ENCODE measurements at places on chromosomes 12 and 14.

- no peak for DNase-seq
Observed at GRCh38 chr14:102579696-102580549, 12.5 kb upstream of the RCOR1 start.

DNA sequence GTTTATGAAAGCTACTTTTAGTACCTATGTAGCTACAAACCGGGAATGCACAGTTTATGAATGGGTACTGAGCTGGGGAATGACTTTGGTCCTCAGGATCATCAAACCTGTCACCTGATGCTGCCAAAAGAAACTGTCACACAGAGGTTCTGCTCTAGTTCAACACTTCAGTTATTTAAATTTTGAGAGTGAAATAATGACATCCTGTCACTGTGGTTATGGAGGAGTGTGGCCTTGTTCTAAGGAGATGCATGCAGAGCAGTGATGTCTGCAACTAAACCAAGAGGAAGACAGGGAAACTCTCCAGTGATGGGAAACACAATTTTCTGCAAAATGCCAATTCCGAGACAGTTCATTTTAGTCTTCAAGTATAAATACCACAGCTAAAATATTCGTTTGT is 4.8 kb upstream of the AEBP2 start:
- no peak for DNase-seq

GRCh38 chr14:95319312-95320077 is at the start of gene CLMN:
Gene CLMN (minus strand): TSS chr14:95319908. CDS start chr14:95319792, 116 bp downstream.
- DNase-seq: peak; percentile 33

DNA sequence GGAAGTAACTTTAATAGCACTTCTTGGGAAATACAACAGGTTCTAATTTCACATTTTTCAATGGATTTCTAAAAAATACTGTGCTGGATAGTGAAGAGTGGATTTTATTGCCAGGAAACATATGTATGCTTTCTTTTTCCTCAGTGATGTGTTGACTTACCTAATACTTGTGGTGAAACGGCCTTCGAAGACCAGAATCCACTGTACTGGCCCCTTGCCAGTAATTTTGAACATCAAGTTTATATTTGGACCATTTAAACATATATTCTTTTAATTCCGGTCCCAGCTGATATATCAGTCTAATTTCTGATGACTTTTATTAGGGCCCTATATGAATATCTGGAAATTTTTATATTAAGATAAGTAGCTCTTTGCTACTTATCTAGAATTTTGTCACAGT is 1.8 kb downstream of the MSRB3 start:
- no peak for DNase-seq

DNA sequence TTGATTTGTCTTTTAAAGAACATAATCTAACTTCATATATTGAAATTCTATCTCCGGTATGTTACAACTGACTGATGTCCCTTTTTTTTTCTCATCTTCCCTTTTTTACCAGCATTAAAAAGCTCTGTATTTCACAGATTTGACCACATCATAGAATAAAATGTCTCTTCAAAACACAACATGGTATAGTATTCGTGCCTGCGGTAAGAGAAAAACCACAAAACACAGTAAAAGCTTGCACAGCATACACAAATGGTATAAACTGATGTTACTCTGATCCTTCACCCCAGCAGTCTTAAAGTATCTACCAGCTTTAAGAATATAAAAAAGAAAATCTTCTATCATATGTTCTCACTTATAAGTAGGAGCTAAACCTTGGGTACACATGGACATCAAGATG is 83.4 kb downstream of the HECTD1 start:
- no peak for DNase-seq

- DNase-seq: no peak
Observed at GRCh38 chr12:51449580-51450246, 25.1 kb downstream of the SLC4A8 start.

- no peak for DNase-seq
Observed at GRCh38 chr14:98633380-98633779, 638.6 kb downstream of the BCL11B start.

GRCh38 chr12:76674669-76675315 is 89.1 kb upstream of the ZDHHC17 start:
- DNase-seq: no peak

GRCh38 chr12:2358986-2359658 is 306.3 kb downstream of the CACNA1C start:
- no peak for DNase-seq

DNA sequence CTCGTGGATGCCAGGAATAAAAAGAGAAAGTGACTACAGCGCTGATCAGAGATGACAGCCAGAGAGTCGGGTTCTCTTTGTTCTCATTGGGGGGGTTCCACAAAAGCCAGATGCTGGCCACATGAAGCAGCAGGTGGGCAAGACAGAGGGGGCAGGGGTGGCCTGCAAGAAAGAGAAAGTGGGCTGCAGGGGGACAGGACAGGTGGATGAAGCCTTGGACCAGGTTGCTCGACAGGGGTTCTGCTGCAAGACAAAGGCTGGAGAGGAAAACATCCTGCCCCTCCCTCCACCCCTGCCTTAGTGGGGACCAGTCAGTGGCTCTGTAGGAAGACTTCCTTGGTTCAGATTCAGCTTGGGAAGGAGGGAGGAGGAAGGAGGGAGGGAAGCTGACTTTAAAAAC is 126.2 kb downstream of the KSR2 start:
- no peak for DNase-seq

- no peak for DNase-seq
Observed at GRCh38 chr14:102407258-102407657, 44.5 kb downstream of the TECPR2 start.

DNA sequence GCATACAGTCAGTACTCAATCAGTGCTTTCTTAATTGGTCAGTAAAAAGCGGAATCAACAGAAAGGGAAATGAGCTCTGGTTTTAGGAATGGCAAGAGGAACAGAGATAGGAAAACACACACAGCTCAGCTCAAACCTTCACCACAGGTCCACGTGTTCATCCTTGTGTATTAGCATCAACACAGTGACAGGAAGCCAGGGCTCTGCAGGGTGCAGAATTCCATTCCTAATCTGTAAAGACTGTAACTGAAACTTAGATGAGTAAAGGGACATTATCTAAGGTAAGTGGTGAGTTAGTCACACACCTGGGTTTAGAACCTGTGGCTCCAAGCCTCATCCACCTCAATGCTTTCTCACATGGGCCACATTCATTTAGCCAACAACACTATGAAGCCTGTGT is 1242.2 kb upstream of the TMEM132C start:
- no peak for DNase-seq

- no peak for DNase-seq
Observed at GRCh38 chr12:51653431-51653830, 62.4 kb downstream of the SCN8A start.

GRCh38 chr12:32644431-32644830 is 34.7 kb upstream of the DNM1L start:
- DNase-seq: no peak

GRCh38 chr14:91466192-91466591 is 43.9 kb downstream of the PPP4R3A start:
- no peak for DNase-seq

DNA sequence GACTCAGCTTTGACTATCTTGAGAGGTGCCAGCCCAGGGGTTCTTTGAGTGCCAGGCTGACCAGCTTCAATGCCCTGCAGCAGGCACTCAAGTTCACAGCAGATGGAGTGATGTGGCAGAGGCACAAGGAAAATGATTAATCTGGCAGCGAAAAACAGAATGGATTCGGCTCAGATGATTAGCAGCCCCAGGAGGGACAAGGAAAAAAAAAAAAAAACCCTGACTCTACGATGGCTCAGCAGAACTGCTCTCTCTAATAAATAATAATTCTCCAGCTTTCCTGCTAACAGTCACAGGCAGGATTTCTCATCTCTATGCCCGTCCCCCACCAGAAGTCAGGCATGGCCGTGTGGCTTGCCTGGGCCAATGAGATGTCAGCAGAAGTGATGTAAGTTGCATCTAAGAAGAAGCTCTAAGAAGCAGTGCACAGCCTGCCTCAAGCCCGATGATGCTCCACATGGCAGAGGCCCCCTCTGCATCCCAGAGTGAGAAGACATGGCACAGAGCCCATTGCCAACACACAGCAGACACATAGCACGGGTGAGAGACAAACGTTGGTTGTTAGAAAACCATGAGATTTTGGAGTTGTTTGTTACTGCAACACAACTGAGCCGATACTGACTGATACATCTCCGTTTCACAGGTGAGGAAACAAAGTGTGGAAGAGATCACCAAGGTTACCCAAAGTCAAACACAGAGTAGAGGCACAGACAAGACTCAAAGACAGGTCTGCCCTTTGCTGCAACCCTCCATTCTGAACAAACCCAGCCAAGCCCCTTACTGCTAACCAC is 111.0 kb downstream of the SCARB1 start:
- DNase-seq: no peak

GRCh38 chr14:26522967-26523366 is 74.9 kb downstream of the NOVA1 start:
- DNase-seq: no peak

- DNase-seq: no peak
Observed at GRCh38 chr12:60684988-60685655, 1089.3 kb downstream of the SLC16A7 start.

DNA sequence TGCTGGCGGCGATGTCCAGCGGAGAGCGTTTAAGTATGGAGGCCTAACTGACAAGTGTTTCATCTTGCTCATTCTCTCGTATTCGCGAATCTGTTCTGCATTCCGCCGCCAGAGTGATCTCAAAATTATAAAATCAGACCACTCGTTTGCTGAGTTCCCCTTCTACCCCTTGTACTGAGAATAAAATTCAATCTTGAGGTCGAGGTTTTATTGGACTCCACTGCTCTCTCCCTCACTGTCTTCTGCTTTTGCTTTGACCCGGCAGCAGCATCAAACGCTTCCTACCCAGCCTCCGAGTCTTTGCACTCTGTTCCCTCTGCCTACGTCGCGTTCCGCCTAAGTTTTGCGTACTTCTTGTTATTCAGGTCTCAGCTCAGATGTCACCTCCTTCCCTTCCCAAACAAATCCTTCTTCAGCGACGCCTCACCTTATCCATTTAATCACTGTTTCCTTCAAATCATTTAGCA is 462 bp downstream of the KNTC1 start:
- peak; percentile 35 for DNase-seq

DNA sequence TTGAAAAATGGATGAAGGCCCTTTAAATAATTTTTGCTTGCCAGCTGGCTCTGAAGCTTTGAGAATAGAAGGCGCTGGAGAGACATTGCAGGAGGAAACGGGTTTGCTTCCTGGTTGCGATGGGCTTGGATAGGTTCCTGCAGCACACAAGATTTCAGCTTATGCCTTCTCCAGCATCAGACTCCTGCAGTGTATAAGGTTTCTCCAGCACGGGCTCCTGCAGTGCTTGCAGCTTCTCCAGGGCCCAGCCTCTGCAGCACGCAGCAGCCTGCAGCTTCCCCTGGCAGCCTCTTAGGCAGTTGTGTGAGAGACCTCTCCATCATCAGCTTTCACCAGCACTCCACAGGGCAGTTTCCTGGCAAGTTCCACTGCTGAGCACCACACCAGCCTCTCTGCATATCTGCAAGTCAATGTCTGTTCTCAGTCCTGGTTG is 78.7 kb upstream of the ZDHHC17 start:
- no peak for DNase-seq

DNA sequence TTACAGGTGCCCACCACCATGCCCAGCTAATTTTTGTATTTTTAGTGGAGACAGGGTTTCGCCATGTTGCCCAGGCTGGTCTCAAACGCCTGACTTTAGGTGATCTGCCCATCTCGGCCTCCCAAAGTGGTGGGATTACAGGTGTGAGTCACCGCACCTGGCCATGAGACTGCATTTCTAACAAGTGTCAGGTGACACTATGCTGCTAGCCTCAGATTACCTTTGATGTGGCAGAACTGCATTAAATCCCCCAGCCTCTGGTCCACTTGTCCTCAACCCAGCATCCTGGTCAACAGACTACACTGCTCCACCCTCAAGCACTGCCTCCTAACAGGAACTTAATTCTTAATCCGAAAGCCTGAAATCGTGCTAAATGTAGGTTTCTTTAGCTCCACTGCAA is 13.1 kb downstream of the LGMN start:
- no peak for DNase-seq

- no peak for DNase-seq
Observed at GRCh38 chr14:88519907-88520306, 34.9 kb downstream of the PTPN21 start.

- DNase-seq: no peak
Observed at GRCh38 chr14:103496776-103497175, 25.9 kb downstream of the CKB start.

DNA sequence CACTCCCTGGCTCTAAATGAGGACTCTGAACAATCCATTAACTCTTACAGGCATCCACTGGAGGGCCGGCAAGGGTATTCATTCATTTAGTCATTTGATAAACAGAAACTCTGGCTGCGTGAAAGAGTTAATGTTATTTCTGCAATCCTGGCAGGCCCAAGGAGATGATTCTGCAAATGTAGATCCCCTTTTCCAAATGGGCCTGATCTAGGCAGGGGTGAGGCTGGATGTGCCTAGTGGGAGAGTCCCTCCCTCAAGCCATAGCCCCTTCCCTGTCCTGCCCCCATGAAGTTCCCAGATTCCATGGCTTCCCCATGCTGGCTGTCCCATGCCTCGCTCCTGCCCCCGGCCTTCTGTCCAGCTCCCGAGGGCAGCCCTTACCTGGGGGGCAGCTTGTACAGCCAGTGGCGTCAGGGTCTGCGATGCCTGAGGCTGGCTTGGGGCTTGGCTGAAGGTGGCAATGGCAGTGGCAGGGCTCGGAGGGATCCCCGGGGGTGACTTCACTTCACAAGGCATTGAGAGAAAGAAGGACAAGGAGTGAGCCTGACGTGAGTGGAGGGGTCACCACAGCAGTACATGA is 18.4 kb downstream of the POU6F1 start:
- DNase-seq: no peak

- no peak for DNase-seq
Observed at GRCh38 chr14:69876221-69876847, 2.9 kb upstream of the SMOC1 start.

- DNase-seq: no peak
Observed at GRCh38 chr12:113512568-113512967, 40.9 kb upstream of the LHX5 start.

DNA sequence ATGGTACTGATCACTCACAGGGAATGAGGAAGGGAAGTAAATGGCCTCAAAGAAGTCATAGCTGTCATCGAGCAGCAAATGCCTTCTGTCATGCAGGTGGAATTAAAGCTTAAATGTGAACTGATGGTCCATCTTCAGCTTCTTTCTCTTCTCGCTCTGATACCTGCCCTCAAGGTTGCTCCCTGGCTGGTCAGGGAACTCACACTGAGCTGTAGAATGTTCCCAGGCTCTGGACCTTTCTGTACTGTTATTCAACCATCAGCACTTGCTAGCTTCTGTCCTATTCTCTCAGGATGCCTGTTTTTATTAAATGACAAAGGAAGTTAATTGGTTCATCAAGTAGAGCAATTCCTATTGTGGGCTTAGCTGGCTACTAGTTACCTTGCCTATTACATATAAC is 463.8 kb downstream of the APAF1 start:
- DNase-seq: no peak

DNA sequence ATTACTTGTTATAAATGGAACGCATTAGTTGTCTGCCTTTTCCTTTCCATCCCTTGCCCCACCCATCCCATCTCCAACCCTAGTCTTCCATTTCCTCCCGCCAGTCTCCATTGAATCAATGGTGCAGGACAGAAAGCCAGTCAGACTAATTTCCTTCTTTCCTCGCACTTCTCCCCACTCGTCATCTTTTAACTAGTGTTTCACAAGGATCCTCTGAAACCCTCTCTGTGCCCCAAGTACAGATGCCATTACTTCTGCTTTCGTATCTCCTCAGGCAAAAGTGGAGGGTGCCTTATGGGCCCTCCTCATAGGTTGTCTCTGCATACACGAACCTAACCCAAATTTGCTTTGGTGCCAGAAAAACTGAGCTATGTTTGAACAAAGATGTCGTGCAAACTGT is 4.2 kb downstream of the DAZAP2 start:
- no peak for DNase-seq

- DNase-seq: no peak
Observed at GRCh38 chr14:35573911-35574310, 39.9 kb downstream of the INSM2 start.

- no peak for DNase-seq
Observed at GRCh38 chr12:120332041-120332440, 4.5 kb upstream of the PLA2G1B start.

Measured in activated naive CD4-positive, alpha-beta T cell treated with Interleukin-2 at 50 U/mL for 16 hours (primary cell).